ENCODE measurements at places on chromosomes 16 and 17.
A peak's percentile ranks its signal among the peaks of the same experiment; 100 is the strongest.

DNA sequence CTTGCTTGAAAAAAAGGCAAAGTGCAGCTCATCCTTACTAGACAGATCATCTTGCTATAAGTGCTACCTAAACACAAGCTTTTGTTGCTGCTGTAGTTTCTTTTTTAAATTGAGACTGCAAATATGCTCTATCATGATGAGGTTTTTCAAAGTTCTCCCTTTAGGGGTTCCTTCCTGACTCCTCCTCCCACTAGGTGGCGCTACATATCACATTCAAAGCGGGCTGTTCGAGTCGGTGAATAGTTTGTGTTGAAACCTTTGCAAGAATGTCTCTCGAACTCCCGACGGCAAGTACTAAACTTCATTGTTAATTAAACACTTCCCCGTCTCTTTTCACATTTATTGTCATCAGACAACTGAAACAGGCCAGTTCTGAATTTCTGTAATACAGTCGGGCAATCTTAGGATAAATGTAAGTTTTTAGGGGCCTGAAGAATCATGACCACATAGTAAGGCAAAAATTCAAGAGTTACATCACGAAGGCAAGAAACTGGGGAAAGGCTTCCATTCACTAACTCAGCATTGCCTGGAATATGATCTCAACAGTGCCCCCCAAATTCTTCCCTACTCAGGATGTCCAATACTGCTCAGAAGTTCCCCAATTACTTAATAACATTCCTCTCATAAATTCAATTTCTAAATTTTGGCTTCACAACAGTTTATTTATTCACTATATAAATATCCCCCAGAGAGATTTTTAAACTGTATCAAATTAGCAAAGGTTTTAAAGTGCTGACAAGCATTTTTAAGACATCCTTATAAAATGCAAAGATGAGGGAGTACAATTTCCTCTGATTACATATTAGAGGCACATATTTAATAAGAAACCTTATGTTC is 6.7 kb downstream of the HS3ST3A1 start:
- DNase-seq = peak; percentile 36

DNA sequence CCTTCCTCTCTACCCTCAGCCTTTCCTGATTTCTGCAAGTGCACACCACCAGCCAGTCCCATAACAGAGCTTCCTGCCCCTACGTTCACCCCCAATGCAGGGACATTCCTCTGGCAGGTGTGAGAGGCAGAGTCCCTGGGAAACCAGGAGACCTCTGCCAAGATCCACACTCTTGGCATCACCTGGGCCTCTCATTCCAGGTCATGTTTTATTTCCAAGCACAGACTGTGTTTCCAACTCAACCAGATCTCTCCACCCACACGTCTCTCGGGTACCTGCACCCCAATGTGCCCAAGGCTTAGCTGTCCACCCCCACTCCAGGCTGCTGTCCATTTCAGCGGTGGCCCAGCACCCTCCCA is 21.0 kb upstream of the PHB1 start:
- DNase-seq = no peak

DNA sequence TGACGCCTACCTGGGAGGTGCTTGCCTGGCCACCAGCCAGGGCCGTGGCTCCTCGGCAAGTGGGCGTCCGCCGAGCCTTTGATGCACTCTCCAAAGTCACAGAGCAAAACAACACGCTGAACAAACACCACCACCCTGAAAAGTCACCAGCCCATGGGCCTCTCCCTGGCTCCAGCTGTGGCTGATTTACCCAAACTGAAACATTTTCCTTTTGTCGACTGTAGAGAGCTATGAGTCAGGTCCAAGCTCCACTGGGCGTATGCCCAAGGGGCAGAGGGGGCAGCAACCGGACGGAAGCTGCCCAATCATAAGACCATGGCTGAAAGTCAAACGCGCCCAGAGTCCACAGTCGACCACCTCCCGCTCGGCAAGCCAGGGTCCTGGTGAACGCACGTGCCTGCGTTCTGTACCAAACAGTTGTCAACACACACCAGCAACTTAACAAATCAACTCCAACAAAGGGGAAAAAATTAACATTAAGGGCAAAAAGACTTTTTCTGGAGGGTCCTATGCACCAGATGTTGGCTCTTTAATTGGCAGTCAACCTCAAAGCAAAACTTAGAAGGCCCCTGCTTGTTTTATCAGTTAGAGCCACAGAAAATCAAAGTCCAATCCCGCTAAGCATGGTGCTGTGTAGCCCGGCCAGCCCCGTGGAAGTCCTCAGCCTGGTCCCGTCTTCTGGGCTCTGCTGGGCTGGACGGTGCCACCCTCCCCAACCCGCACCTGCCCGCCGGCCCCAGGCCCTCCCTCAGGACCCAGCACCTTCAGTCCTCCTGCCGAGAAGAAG is 47.3 kb downstream of the TBC1D16 start:
- DNase-seq = no peak

GRCh38 chr16:57840833-57841232 is 38.5 kb upstream of the KIFC3 start:
- DNase-seq = no peak

GRCh38 chr17:74631468-74632450 is 8.2 kb upstream of the CD300E start:
- DNase-seq = no peak

GRCh38 chr17:13078591-13079385 is 61.0 kb upstream of the ELAC2 start:
- no peak for DNase-seq

DNA sequence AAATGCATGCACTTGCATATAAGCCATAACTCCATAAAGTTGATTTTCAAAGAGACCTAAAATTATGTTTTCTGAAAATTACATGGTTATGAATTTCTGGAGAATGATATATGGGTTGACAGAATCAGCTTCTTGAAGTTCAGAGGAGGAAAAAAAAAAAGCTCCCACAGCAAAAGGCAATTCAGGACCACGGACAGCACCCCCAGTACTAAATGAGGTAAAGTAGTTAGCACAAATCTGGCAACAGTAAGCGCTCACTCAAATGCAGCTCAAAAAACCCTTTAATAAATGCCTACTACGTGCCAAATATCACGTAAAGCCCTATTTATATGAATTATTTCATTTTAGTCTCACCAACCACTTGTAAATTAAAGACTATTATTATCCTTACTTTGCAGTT is 135.2 kb downstream of the SHISA9 start:
- DNase-seq = no peak

DNA sequence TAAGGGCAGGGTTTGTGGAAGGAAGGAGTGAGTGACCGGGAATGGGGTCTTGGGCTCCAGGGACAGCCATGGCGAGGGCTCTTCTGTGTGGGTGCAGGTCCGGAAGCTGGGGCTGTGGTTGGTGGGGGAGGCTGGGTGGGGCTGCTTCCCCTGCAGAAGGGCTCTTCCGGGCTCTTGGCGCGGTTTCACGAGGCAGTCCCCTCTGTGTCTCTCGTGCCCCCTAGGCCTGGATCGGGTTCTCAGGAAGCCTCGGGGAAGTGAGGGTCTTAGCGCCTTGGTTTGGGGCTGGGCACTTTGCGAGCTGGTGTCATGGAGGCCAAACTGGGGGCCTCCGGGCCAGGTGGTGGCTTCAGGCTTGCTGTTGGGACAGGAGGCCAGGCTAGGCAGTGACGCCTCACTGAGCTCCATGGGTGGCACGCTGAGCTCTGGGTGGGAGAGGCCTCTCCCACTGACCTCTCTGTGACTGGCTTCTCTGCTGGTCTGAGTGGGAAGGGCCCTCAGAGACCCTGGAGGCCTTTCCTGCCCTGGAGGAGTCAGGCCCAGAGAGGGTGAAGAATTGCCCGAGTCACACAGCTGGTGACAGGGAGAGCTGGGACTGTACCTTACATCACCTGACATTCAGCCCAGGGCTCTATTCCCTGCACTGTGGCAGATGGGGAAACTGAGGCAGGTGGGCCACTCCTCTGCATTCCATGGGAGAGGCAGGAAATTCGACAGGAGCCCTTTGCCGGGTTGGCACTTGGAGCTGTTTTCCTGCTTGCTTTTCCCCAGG is 8.2 kb downstream of the ADCY7 start:
- DNase-seq = peak; percentile 55

GRCh38 chr16:2149630-2150417 is 1.4 kb downstream of the RAB26 start:
- DNase-seq = no peak

DNA sequence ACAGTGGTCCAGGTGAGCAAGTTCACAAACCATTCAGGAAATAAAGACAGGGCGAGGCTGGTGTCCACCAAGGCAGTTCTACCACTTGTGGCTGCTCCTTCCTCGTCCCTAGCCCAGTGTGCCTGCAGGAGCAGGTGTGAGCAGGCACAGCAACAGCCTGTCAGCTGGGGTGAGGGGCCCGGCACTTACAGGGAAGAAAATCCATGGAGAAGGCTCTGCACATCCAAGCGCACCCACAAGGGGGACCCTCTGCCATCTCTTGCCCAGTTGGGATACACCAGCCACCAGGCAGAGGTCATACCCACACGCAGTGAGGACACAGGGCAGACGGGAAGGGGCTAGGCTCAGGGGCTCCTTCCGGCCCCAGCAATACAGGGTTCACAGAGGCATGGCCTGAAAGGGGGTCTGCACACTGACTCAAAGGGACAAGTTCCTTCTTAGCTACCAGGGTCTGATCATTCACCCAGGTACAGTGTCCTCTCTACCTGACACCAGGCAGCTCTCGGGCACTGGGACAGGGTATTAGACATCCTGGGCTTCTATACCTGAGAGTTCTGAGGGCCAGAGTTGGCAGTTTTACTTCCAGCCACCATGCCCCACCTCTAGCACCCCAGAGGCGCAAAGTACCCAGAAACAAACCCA is 27.0 kb downstream of the CDIP1 start:
- no peak for DNase-seq

GRCh38 chr16:49899991-49900695 is 44.2 kb upstream of the ZNF423 start:
- DNase-seq = no peak

- no peak for DNase-seq
Observed at GRCh38 chr17:44722254-44722653, 13.8 kb downstream of the DBF4B start.

DNA sequence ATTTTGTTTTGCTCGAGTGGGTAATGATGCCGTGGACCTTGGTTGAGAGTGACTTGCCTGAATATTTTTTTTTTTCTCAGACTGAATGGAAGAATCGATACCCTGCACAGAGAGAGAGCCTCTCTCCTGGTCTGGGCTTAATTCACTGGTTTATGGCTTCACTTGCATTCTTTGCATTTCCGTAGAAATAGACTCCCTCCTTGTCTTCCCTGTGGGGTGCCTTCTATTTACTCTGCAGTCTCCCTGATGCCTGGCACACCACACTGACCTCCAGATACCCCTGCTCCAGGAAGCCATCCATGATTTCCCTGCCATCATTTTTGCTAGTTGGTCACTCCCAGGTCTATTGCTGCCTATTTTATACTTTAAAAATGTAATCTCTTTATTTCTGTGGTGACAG is 238.0 kb downstream of the SNX29 start:
- no peak for DNase-seq

- DNase-seq = no peak
Observed at GRCh38 chr17:63279498-63280230, 166.4 kb downstream of the CYB561 start.

DNA sequence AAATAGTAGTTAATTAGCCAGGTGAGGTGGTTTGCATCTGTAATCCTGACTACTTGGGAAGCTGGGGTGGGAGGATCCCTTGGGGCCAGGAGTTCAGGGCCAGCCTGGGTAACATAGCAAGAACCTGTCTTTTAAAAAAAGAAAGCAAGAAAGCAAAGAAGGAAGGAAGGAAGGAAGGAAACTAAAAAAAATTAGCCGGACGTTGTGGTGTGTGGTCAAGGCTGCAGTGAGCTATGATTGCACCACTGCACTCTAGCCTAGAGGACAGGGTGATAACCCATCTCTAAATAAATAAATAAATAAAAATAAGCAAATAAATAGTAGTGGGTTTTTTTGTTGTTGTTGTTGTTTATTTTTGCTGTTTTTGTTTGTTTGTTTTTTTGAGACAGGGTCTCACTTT is 39.3 kb upstream of the MAP2K6 start:
- no peak for DNase-seq

- peak; percentile 49 for DNase-seq
Observed at GRCh38 chr17:40598619-40599467, 33.6 kb upstream of the CCR7 start.

GRCh38 chr17:68356520-68356919 is 65.2 kb downstream of the ARSG start:
- DNase-seq = peak; percentile 29

DNA sequence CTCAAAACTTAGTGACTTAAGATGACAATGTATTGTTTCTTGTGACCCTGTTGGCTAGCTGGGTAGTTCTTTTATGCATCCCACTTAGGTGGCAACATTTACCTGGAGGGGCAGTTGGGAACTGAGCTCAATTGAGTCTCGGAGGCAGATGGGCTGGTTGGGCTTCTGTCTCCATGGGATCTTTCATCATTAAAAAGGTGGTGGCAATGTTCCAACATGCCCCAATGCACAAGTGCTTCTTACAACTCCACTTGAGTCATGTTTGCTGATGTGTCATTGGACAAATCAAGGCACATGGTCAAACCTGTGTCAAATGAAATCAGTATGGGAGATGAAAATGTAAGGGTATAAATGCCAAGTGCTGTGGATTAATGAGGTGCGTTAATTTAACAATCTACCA is 11.7 kb upstream of the HS3ST3B1 start:
- DNase-seq = no peak

DNA sequence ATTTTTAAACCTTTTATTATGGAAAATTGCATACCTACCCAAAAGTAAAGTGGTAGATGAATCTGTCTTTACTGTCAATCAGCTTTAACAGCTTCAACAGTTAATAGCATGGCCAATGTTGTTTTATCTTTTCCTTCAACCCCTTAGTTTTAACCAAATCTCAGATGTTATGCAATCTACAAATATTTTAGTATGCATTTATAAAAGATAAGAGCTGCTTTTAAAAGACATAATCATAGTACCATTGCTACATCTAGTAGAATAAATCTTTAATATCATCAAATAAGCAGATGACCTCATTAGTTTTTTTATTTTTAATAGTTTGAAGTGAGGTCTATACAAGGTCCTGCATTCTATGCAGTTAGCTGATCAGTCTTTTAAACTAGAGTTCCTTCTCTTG is 37.9 kb downstream of the MAP2K4 start:
- DNase-seq = no peak

DNA sequence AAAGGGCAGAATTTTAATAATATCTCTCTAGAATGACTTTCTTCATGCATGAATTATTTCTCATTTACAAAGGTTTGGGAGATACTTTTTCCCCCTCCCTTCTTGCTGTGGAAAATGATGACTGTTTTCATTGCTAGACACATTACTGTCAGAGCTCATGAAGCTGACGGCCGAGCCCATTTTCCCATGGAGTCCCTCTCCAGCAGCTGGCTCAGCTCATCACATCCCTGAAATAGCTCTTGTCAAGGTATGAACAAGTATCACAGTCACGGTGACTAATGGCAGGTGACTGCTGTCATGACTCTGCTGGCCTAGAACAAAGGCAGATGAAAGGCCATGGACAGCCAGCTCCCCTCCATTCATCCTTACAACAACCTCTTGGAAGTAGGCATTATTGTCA is 208.1 kb downstream of the ABCC12 start:
- no peak for DNase-seq

DNA sequence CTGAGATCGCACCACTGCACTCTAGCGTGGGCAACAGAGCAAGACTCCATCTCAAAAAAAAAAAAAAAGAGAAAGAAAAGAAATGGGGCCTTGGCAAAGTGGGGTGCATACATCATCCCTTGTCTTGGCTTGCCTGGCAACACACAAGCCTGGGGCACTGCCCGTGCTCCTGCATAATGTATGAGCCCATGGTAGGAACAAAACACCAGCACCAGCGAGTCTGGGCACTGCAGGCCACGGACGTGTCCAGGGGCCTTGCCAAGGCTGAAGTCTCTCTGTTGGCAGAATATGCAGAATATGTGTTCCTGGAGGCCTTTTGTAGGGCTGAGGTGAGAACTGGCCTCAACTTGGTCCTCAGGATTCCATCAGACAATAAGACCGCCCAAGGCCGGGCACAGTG is 15.7 kb upstream of the ALDOA start:
- no peak for DNase-seq
